ENCODE measurements at places on chromosomes 1 and 21. TPM values are rescaled to one million over a fixed set of nuclear protein-coding genes. Genes with fewer than 3 reads are reported as not detected.
A peak's percentile ranks its signal among the peaks of the same experiment; 100 is the strongest.

Gene KANK4
- total RNA-seq: not detected

Gene OLFML3
- 55.2 TPM for total RNA-seq

Gene KCNN3
- not detected for total RNA-seq

Gene NBPF26
- total RNA-seq: 11.0 TPM

DNA sequence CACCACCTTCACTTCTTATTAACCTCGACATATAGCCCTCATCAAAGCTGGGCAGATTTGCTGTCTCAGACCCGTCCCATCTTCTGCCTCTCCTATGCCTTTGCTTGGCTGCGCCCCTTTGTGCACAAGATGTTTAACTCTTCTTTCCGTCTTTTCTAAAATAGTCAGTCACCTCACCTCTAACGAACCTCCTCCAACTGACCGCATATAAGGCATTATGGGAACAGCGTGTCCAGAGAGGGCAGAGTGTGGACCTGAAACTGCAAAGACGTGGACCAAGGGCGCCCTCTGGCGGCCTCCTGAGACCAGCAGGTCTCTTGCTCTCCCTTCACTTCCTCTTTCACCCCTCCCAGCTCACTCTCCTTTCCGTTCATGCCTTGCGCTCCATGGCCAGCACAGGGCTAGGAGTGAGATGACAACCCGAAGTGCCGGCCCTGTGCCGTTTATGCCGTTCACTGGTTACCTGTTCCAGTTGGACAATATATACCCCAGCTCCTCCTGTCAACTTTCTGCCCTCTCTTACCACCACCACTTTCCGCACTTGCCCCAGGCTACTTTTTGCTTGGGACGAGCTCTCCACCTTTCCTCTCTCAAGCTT is 2.5 kb upstream of the METTL25B start:
- peak; percentile 84 for DNase-seq

GRCh38 chr1:205669341-205670149 is 10.8 kb downstream of the SLC45A3 start:
- DNase-seq: no peak

DNA sequence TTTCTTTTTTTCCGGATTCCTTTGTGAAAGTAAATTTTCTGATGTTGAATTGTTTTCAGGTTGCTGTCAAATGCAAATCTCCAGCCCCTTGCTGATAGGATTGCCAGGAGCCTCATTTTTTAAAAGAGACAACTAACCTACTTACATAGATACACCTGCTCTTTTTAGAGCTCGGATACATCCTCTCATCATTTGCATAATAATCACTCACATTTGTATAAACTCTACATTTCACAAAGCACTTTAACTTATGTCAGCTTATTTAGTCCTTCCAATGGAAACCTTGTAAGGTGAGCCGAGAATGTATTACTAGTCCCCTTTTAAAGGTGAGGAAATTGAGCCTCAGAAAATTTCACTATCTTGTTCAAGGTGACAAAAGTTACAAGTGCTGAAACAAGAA is 84.8 kb downstream of the KCTD3 start:
- DNase-seq: no peak

DNA sequence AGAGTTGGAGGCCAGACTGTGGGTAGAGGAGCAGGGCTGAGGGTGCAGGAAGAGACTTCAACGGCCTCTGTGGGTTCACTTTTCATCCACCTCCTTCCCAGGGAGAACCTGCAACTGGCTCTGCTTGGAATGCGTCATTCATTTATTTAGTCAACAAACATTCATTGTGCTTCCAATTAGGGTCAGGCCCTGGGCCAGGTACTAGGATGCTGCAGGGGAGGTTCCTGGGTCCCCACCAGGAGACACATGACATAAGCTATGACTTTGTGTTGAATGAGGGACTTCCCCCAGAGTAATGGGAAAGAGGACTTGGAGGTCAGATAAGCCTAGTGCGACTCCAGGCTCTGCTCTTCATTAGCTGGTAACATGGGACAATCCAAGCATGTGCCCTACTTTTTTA is 46.3 kb upstream of the RPL11 start:
- DNase-seq: no peak

Measured in SJSA1 (cell line).